ENCODE measurements at places on chromosomes 12 and 14.
A peak's percentile ranks its signal among the peaks of the same experiment; 100 is the strongest.

DNA sequence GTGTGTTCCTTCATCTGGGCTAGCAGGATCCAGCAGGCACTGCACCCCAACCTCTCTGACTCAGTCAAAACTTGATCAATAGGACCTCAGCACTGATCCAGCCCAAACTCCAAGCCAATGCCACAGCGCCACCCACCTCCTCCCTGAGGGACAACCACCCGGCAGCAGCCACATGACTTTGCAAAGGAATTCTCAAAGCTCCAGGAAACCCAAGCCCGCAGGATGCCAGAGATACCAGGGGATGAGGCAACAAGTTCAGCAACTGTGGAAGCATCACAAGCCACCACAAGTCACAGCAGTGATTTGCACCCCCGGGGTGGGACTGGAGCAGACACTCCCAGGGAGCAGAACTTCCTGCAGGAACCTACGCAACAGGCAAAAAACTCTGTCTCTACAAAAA, 37.3 kb downstream of the ACTN1 start:
- DNase-seq = no peak

GRCh38 chr12:63406781-63407180, 255.8 kb upstream of the AVPR1A start:
- no peak for DNase-seq

GRCh38 chr12:42326541-42327226, 717 bp downstream of the PPHLN1 start:
- DNase-seq = no peak

DNA sequence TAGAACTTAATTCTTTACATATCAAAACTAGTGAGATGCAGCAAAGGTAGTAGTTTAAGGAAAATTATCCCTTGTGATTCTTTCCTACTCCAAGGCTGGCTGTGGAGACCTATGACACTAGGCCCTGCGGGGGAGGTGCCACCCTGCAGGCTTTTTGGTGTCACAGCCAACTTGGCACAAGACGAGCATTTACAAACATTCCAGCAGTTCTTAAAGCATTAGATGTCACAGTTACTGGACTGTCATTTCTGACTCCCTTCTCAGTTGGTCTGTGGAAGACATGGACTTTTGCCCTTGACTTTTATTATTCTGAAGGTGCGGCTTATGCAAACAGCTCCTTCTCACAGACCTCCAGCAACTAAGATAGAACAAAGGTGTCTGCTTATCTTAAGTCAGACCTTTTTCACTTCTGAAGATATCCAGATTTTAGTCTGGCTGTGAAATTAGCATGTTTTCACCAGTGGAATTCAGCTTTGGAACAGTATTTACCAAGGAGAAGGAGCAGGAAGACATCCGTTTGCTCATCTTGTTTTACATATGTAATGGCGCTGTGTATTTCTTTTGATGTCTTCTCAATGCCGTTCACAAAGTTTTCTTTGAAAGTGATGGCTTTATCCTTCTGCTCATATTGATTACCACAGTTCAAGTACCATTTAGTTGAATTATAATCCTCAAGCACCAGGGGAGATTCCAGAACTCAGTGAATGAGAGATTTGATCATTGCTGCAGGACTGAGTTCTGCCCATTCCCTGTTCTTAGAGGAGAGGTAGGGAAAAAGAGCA, 17.9 kb downstream of the SRGAP1 start:
- no peak for DNase-seq

GRCh38 chr12:89328151-89329030, 23.9 kb downstream of the DUSP6 start:
- no peak for DNase-seq

GRCh38 chr14:36671149-36671548, 9.5 kb downstream of the PAX9 start:
- no peak for DNase-seq

GRCh38 chr12:109594556-109595317, 21.1 kb downstream of the MVK start:
- DNase-seq = no peak

DNA sequence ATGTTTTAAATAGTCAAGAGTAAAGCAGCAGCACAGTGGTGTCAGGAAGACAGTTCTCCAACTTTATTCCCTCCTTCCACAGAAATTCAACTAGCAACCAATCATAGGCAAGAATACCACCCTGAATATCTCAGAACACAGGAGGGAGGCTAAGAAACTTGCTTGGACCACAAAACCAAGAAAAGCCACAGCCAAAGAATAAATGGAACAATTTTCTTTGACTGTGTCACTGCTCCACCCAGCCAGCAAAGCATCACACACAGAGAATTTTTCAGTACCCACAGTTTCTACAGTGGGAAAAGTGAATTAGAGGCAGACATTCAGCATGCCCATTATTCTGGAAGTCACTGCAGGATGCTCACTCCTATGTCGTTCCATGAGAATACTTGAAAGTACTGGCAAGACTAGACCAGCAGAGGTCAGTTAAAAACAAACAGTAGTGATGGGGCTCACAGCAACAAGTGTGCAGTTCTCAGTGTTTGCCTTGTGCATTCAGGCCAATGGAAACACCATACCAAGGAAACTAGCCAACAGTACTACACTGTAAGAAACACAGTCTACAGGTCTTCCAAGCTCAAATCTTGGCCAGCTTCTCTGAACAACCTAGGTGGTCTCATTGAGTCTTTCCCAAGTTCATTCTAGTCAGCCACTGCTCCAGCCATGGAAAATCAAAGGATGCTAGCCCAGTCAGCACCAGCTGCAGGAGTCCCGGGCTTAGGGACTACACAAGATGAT, 56.8 kb upstream of the FOXG1 start:
- no peak for DNase-seq

DNA sequence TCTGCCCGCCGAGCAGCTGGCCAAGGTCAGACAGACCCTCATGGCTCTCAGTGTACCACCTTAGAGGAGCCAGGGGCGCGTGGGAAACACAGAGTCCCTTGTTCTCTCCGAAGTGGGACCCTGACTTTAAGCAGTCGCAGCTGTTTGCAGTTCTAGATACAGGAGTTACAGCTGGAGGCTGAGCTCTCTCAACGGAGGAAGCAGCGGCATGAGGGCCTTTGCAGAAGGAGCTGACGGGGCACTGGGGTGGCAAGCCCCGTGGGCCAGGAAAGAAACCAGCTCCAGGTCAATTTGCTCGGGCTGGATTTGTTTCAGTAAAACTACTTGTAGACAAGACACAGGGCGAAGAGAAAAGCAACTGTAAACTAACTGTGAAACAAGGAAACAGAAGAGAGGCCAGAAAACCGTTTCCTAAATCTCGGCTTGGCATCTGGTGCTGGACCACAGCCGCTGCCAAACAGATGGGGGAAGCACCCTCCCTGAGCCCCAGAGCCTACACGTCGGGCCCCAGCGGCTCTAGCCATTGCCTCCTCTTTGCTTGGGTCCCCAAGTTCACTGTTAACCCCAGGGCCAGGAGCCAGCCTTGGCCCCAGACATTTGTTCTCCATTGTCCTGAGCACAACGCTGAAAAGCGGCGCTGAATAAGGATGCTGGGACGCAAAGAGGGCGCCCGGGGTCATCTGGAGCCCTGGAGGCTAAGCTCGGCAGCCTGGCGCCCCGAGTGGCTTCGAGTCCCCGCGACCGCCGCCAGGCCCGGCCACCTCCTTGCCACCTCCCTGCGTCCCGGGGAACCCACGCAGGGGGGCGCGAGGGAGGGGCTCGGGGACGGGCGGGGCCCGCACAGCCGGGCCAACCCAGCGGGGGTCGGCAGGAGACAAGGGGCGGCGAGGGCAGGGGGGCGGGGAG, 914 bp upstream of the PACS2 start:
- DNase-seq = no peak

DNA sequence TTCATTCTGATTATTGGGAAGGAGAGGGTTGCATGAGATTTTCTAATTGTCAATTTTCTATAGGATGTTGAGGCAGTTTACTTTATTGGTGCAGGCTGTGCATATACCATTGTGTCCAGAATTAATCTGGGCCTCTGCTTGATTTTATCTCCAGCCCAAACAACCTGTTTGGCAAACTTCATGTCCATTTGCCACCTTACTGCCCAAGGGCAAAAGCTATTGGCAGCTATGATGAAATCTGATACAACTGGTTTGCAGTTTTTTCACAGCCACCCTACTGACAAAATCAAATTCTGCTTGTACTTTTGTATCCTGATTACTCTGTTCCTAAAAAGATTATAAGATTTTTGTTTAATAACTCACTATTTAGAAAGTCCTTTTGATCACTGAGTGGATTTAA, 789.2 kb upstream of the FBXO33 start:
- DNase-seq = no peak

GRCh38 chr14:94597788-94598187, 14.4 kb upstream of the SERPINA3 start:
- no peak for DNase-seq

DNA sequence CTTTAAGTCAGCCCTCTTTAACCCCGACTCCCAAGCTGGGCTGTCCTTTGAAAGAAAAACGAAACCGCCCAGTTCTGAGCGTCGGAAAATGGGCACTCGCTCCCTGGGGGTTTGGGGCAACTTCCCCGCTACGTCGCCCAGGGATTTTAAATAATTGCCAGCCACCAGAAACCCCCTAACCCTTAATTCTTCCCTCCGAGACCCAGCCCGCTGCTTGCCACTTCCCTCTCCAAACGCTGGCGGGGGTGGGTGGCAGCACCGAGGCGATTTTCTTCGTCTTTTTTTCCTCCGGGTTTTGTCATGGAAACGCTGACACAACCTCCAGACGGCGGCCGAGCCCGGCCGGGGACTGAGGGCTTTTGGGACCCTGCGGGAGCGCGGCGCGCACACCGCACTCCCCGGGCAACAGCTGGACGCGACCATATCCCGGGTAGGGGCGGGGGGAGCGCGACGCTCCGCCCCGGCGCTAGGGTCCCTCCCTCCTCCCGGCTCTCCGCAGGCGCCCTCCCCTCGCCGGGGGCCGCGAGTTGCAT, at the start of gene CHST11:
Gene CHST11, plus strand, starts transcription at position 532 of the 533 bp plus-strand sequence.
- peak; percentile 55 for DNase-seq

DNA sequence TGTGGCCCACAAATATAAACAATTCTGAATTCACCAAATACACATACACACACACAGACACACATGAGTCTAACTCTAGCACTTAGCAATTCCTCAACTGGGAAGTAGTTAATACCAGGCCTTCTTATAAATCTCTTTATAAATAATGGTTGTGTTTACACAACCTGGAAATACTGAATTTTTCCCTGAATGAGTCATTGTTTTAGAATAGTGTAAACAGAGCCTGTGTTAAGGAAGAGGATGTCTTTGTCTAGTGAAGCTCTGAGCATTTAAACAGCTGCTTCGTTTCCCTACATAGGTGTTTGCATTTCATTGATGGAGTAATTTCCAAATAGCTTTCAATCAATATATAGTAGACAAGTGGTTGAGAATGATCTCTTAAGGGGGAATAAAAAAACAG, 218.8 kb downstream of the BTG1 start:
- DNase-seq = no peak

DNA sequence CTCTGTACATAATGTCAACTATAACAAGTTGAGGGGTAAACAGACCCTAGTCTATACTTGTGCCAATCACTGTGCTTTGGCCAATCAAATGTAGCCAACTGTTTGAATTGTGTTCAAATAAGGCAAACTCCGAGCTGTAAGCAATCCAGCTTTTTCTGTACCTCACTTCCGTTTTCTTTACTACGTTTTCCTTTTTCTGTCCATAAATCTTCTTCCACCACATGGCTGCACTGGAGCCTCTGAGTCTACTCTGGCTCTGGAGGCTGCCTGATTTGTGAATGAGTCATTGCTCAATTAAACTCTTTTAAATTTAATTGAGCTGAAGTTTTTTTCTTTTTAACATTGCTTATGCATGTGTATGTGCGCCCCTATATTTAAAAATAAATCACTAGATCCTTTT, 29.7 kb downstream of the CLEC1A start:
- no peak for DNase-seq

GRCh38 chr12:48279601-48280000, 71.1 kb downstream of the ZNF641 start:
- no peak for DNase-seq

- no peak for DNase-seq
These were observed 262.1 kb downstream of the FBXL14 start for GRCh38 chr12:1332327-1332726.

DNA sequence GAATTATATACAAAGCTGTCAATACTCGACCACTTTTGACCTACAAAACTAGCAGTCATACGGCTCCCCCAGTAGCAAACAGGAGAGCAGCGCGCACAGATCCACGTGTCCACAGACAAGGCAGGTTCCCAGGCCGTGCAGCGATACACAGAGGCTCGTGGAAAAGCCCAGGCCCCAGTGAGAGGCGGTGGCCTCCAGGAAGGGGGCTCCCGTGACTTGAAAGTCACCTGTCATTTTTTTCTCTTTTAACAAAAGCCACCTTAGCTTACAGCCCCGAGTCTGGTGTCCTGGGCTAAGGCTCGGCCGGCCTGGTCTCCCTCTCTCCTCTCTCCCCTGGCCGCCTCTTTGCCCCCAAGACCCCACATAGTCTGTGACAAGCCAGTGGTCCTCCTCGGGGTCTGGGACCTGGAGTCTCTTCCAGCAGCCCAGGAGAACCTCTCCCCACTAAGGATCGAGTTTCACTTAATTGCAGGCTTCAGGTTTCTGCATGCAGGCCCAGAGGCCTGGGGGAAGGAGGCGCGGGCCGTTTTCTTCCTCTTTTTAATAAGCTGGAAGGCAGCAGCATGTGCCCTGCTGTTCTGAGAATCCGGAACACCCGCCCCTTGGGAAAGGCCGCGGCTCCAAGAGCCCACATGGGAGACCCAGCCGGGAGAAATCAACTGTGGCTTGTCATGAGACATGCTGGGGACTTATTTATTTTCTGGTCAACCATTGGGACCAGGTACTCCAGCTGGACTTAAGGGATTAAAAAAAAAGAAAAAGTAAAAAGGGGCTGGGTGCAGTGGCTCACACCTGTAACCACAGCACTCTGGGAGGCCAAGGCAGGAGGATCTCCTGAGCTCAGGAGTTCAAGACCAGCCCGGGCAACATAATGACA, 15.9 kb downstream of the NCOR2 start:
- DNase-seq = no peak

DNA sequence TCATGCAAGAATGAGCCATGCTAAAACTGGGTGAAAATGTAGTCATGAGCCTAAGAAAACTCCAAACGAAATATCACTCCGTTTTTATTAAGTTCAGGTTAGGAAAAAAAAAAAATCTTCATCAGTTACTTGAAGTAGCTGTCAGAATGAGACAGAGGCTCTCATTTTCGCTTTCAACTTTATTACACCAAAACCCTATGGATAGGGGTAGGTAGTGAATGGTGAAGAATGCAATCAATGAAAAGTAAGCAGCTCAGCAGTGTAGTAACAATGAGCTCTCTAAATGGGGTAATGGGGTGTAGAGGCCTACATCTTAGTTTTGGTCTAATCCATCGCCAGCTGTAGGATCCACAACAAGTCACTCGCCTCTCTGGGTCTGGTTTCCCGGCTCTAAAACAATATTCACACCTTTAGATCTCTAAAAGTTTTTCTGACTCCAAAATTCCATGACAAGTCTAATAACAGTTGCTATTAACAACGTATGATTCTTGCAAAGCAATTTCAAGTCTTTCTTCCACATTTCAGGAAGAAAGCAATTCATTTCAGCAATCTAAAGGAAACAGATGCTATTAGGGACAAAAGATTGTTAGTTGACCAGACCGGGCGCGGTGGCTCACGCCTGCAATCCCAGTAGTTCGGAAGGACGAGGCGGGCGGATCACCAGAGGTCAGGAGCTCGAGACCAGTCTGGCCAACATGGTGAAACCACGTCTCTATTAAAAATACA, 1.7 kb downstream of the BTBD7 start:
- DNase-seq = no peak

GRCh38 chr12:112199136-112199535, 73.8 kb downstream of the TRAFD1 start:
- DNase-seq = no peak
